ENCODE measurements at places on chromosomes 2 and 18. TPM values are rescaled to one million over a fixed set of nuclear protein-coding genes. Genes with fewer than 3 reads are reported as not detected.

The MALL gene
- total RNA-seq = 1.8 TPM

- no peaks in the 10 kb centered on the region for H3K27me3 ChIP-seq
- no peak overlapping the region for H3K27ac ChIP-seq
- H3K4me1 ChIP-seq = no peaks in the 10 kb centered on the region
- no peak overlapping the region for H3K4me3 ChIP-seq
- DNase-seq = no peak
Measured at GRCh38 chr2:100235098-100235497, 87.2 kb downstream of the LONRF2 start.

DNA sequence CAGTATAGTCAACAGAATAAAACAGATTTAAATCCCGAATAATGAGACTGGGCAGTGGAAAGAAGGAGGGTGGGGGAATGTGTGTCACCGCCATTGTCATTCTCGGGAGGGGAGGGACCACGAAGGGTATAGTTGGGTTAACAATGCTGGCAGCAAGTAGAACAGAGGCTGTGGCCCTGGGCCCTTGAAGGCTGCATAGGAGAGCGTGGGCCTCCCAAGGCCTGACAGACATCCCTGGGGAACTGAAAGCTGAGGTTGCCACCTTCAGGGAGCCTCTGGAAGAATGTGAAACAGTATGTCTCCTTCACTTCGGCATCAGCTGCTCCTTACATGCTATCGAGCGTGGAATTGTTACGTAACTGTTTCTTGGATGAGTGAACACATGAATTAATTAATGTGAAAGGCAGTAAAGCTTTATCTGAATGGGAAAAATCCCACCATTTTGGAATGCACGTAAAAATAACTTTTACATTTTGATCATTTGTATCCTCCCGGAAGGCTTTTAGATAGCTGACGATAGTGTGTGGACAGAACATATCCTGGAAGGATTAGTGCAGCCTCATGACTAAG lies 92.8 kb upstream of the TTC39C start:
- peaks cover 18% of the 10 kb centered on the region for H3K4me1 ChIP-seq
- peaks cover 100% of the 10 kb centered on the region for H3K36me3 ChIP-seq
- no peak for DNase-seq
- H3K4me3 ChIP-seq = no peak overlapping the region
- H3K27ac ChIP-seq = no peak overlapping the region
- no peaks in the 10 kb centered on the region for H3K27me3 ChIP-seq

- no peak overlapping the region for H3K27ac ChIP-seq
- no peaks in the 10 kb centered on the region for H3K4me1 ChIP-seq
- H3K27me3 ChIP-seq = no peaks in the 10 kb centered on the region
Measured at GRCh38 chr2:122528958-122529705, 773.7 kb downstream of the TSN start.

The SDC1 gene
- total RNA-seq = 214 TPM

The ABCG8 gene
- total RNA-seq = not detected

DNA sequence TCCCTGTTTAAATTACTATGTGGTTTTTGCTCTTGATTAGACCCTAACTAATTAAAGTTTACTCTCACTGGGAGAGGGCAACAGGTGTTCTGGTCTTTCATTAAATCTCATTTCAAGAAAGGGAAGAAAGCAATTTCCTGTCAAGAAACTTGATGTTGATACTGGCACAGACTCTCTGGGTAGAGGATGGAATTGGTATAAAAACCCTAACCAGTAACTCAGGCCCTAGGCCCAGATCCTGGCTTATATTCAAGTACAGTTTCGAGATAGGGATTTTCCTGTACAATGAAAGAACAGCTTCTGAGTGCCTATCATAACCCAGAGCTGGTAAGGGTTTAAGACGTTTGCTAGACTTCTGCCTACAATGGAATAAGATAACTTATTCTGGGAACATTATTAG lies 61.6 kb upstream of the ACYP2 start:
- H3K4me1 ChIP-seq = peaks cover 6% of the 10 kb centered on the region
- no peak for DNase-seq
- no peak overlapping the region for H3K27ac ChIP-seq
- H3K36me3 ChIP-seq = peaks cover 4% of the 10 kb centered on the region

GRCh38 chr2:179449010-179449409 lies 184.4 kb upstream of the SESTD1 start:
- no peak for DNase-seq
- H3K27me3 ChIP-seq = no peaks in the 10 kb centered on the region
- H3K4me3 ChIP-seq = no peak overlapping the region
- no peaks in the 10 kb centered on the region for H3K36me3 ChIP-seq
- H3K27ac ChIP-seq = no peak overlapping the region

The STAT4 gene
- 1.4 TPM for total RNA-seq

DNA sequence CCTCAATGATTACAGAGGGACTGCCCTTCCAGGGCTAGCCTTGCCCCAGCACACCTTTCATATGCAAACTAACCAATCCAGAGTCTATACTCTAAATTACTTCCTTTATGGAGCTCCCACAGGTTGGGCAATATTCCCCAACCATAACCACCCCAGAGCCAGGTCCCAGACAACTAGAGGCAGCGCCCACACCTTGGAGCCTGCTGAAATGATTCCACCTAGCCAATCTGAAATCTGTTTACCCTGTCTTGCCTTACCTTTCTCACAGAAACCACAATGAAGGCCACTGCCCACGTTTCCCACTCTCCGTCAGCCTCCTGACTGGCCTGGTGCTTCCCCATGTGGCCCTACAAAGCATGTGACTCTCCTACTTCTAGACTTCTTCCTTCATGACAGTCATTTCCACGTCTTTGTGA lies 62.0 kb downstream of the REEP1 start:
- H3K4me1 ChIP-seq = no peaks in the 10 kb centered on the region
- no peak for DNase-seq
- no peak overlapping the region for H3K4me3 ChIP-seq
- no peaks in the 10 kb centered on the region for H3K27me3 ChIP-seq
- H3K36me3 ChIP-seq = no peaks in the 10 kb centered on the region
- no peak overlapping the region for H3K27ac ChIP-seq

DNA sequence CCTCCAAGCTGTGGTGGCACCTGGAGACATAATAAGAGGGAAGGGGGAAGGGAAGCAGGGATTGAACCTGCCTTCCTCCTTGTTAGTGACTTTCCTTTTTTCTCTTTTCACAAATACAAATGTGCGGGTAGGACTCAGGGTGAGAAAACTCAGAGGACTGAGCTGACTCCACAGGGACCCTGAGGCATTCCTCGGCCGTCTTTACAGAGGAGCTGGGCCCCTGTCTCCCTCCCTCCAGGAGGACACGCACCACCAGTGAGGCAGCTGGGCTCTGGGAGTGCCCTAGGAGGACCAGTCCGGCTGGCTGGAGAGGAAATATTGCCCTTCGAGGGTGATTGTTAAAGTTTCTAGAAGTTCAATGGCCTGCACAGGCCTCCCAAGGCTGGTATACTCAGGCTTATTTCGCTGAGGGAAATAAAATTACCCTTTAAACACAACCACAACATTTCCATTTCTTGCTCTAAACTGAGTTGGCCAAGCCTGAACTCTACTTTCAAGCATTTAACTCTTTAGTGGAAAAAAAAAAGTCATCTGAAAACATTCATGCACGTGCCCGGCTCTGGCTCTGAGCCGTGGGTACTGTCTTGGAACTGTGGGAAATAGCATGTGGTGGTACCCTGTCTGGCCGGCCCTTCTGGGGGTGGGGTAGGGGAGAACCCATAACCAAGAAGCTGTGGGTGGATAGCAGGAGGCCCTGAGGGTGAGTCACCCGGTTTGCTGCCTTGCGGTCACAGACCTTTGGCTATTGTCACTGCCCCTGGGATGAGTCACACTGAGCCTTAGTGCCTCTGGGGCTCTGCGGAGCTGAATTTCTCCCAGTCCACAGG lies 116.0 kb downstream of the COPS8 start:
- no peak overlapping the region for H3K27ac ChIP-seq
- peaks cover 6% of the 10 kb centered on the region for H3K36me3 ChIP-seq
- H3K4me3 ChIP-seq = no peak overlapping the region

DNA sequence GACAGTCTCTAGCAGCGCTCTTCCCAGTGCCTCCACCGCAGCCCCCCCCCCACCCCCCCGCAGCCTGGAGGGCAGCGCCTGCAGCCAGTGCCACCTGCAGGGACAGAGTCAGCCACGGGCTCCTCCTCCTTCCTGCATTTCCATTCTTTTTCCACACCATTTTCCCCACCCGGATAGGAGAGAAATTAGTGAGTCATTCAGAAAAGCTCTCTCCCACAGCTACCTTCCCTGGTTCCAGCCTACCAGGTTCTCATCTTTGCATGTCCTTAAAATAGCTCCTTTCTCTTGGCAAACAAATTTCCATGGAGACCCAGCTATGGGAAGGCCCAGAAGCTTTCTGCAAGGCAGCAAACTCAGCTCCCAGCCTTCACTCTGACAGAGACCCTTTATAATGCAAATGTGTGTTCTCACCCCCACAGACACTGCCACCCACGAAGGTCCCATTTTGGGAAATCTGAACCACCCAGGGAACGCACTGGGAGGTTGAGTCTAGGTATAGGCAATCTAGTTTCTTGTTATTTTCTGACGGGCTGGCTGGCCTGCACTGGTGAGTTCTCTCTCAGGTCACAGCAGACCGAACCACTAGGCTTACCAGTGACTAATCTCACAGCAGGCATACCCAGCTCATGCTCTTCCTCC lies 41.8 kb upstream of the ATG16L1 start:
- H3K27me3 ChIP-seq = no peaks in the 10 kb centered on the region
- no peak overlapping the region for H3K4me3 ChIP-seq
- H3K4me1 ChIP-seq = peaks cover 40% of the 10 kb centered on the region
- peaks cover 37% of the 10 kb centered on the region for H3K36me3 ChIP-seq
- peak; percentile 88 for DNase-seq

The SMC6 gene
- 24.7 TPM for total RNA-seq

GRCh38 chr18:78813156-78813555 lies 166.5 kb upstream of the SALL3 start:
- H3K27me3 ChIP-seq = no peaks in the 10 kb centered on the region
- no peaks in the 10 kb centered on the region for H3K4me1 ChIP-seq
- H3K27ac ChIP-seq = no peak overlapping the region
- DNase-seq = no peak
- H3K4me3 ChIP-seq = no peak overlapping the region

DNA sequence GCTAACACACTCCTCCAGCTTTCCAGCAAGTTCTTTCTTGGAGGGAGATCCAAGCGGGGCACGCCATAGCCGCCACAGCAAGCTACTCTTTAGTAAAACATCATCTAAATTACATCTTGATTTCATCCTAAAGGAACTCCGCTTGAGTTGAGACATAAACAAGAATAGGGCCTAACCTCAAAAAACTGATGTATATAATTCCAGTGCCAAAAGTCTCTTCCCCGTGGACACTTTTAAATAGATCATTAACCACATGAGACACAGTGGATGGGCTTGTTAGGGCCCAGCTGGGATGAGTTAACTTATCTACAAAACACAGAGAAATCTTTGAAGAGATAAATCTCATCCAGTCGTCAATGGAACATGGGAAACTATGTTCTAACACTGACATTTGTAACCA lies 20.8 kb upstream of the MLPH start:
- H3K4me1 ChIP-seq = peaks cover 23% of the 10 kb centered on the region
- H3K27me3 ChIP-seq = no peaks in the 10 kb centered on the region
- no peaks in the 10 kb centered on the region for H3K36me3 ChIP-seq
- no peak overlapping the region for H3K4me3 ChIP-seq

DNA sequence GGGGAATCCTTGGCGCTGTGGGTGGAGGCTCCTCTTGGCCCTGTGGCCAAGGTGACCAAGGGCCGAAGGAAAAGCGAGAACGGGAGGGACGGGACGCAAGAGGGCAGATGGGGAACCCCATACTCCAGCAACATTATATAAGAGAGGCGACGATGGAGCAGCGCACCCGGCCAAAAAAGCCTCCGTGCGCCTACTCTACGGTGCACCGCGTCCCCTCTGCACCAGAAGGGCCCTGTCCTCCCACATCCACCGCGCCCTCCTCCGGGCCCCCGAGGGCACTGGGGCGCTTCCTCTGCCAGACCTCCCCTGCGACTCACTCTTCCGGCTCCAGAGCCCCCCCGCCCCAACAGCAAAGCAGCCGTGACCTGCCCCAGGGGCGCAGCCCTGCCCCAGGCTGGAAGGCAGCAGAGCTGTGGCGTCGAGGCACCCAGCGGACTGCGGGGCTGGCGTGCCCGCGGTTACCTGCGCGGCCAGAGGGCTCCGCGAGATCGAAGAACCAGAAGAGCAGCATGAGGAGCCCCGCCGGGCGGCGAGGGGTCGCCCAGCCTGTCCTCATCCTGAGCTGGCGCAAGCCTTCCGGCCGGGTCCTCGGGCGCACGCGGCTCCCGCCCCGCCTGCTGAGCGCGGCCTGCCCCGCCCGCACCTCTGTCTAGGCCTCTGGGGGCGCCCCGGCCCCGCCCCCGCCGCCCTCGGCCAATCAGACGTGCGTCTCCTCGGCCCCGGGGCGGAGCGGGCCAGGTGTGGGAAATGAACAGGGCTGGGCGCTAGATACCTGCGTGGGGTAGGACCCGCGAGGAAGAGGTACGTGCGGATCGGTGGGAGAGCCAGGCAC lies 106.3 kb upstream of the CD302 start:
- H3K36me3 ChIP-seq = no peaks in the 10 kb centered on the region
- H3K4me1 ChIP-seq = peaks cover 4% of the 10 kb centered on the region
- no peak for DNase-seq
- H3K27ac ChIP-seq = no peak within 1 kb of the TSS
- H3K27me3 ChIP-seq = no peaks in the 10 kb centered on the region

The EVA1A gene
- total RNA-seq = 7.6 TPM

The HTR2B gene
- not detected for total RNA-seq

DNA sequence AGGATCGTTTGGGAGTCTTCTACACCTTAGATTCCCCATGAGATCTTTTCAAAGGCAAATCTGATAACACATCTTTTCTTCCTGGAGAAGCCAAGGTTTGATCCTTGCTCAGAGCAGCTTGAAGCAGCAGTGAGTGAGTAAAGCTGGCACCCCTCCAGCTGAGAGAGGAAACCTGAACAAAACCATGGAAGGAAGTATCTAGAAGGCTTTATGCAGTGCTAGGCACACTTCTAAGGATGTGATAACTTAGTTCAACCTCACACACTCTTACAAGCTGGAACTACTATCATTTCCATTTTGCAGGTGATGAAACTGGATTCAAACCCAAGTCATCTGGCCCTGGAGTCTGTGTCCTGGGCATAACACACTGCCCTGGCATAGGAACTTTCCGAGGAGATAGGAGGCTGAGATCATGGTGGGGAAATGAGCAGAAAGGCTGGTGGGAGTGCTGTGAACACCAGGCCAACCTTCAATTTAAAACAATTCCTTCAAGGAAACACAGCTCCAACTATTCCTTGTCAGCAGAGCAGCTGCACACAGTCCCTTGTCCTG lies 71.2 kb downstream of the CTAGE1 start:
- no peaks in the 10 kb centered on the region for H3K27me3 ChIP-seq
- H3K36me3 ChIP-seq = no peaks in the 10 kb centered on the region
- no peak overlapping the region for H3K27ac ChIP-seq
- peak; percentile 68 for DNase-seq

Measured in MCF 10A (cell line).